ENCODE measurements at places on chromosomes 4 and X.

GRCh38 chr4:39714166-39714565 lies 16.2 kb downstream of the UBE2K start:
- DNase-seq: no peak

DNA sequence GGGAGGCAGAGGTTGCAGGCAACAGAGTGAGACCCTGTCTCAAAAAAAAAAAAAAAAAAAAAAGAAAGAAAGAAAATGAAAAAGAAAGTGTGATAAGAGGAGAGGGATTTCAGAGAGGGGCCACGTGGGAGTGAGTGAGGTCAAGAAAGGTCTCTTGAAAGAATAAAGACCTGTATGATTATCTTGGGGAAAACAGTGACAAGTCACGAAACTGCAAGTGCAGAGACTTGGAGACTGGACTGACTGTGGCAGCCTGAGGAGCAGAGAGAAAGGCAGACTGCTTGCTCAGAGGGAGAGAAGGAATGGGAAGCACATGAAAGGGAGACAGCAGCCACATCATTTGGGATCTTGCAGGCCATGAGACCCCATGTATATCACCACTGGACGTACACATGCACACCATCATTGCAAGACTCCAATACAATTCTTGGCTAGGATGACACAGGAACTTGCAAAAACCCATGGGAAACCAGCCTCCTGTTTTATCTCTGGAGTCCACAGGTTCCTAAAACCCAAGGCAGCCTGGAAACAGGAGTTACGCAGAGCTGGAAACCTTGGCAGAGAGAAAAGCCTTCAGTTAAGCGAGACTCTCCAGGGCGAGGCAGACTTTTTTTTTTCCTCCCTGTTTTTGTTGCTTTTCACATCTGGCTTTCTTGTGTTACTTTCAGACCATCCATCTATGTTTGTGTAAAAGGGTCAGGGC lies 207.0 kb upstream of the TBL1X start:
- DNase-seq: no peak

GRCh38 chr4:73661646-73662119 lies 41.4 kb upstream of the RASSF6 start:
- DNase-seq: no peak

DNA sequence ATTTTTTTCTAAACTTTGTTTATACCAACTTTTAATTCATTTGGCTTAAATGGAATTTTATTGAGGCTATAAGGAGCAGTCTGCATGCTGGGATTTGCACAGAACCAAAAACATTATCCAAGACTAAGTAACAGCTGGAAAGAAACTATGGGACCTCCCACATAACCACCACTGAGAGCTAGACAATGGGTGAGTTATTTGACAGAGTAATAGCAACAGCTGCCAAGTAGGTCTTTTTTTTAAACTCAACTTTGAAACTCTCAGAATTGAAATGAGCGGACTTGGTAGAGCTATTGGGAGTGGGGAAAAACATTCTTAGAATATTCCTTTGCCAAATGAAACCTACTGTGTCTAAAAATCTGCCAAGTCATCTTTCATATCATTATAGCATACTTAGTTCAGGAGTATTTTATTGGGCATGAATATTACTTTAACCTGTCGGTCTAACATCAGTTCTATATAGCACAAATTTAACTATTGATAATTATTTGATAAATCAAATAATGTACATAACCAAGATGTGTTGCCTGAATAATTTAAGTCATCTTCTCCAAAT lies 1428.0 kb downstream of the PCDH7 start:
- no peak for DNase-seq

- DNase-seq: no peak
Measured at GRCh38 chrX:53430231-53430630, 3.9 kb downstream of the HSD17B10 start.

DNA sequence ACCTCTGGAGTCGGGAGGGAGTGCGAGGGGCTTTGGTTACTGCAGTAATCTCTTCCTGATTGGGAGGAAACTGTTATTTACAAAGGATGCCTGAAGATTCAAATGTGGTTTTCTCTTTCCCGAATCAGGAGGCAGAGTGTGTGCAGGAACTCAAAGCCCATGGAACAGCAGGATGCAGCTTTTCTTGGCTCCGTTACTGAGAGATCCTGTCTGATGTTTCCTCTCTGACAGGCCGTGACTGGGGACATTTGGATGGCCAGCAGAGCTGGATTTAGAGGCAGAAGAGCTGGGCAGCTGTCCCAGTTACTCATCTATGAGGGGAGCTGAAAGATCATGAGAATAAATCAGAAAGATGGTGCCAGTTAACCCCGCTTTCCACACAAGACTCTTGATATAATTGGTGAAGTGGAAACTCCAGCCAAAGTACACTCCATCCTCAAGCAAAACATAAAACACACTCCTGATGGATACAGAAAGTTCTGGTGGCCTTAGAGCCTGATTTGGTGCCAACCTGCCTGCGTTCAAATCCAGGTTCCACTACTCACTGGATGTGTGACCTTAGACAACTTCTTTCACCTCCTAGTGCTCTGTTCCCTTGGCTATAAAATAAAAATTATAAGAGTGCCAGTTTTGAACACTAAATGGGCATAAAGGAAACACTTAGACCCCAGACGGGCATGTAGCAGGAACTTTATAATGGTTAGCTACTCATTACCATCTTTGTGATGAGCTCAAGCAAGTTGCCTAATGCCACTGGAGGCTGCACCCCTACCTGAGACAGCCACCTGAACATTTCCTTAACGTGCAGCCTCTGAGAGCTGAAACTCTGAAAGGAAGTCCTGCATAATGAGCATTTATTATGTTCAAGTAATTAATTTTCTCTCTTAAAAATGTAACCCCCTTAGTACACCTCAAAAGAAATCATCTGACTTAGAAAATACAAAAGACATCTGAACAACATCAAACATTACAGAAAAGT lies 349.0 kb upstream of the GATB start:
- no peak for DNase-seq

DNA sequence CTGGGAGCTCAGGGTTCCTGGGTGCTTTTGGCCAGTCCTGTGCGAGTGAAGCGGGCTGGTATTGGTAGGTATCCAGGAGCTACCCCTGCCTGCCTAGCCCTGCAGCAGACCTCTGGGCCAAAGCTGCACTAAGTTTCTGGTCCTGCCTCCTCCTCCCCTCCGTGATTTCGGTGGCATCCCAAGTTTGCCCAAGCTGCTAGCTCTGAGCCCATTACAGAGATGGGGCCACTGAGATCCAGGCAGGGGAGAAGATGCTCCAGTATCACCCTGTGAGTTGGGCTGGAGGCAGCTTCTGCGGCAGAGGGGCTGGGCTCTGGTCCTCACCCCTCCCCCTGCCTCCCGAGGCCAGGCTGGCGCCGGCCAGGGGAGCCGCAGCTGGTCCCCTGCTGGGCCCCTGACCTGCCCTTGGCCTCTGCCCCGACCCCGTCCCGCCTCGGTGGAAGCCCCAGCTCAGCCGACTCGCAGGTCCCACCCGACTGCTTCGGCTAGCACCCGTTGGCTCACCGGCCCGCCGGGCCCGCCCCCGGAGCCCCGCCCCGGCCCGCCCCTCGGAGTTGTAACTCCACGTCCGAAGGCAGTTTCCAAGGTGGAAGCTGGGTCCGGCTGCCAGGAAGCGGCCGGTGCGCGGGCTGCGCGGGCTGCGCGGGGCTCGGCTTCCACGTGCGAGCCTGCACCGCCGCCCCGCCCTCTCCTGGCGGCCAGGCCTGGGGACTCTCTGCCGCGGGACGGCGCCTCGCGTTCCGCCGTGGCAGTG lies at the start of gene DUSP9:
Gene DUSP9, plus strand, starts transcription at position 584 of the 754 bp plus-strand sequence. CDS start 751 bp downstream, outside the sequence.
- no peak for DNase-seq

GRCh38 chr4:80069837-80070731 lies 2.9 kb downstream of the ANTXR2 start:
- DNase-seq: no peak

DNA sequence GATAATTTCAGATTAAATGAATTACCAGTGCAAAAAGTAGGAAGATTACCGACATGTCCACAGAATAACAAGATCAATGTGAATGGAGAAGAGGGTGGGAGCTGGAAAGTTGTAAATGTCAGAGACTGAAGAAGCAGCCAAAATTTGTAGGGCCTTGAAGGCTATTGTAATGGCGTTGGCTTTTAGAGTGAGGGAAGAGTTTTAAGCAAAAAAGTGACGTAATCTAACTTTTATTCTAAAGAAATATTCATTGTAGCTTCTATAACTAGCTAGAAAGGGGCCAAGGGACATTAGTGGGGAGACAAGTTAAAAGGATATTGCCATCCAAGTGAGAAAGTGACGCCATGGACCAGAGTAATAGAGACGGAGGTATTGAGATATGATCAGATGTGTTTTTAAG lies 63.3 kb upstream of the PCDH7 start:
- no peak for DNase-seq

- DNase-seq: peak; percentile 35
Measured at GRCh38 chr4:140296335-140297220, 76.9 kb upstream of the SCOC start.

GRCh38 chr4:8731364-8731763 lies 138.8 kb downstream of the CPZ start:
- no peak for DNase-seq

DNA sequence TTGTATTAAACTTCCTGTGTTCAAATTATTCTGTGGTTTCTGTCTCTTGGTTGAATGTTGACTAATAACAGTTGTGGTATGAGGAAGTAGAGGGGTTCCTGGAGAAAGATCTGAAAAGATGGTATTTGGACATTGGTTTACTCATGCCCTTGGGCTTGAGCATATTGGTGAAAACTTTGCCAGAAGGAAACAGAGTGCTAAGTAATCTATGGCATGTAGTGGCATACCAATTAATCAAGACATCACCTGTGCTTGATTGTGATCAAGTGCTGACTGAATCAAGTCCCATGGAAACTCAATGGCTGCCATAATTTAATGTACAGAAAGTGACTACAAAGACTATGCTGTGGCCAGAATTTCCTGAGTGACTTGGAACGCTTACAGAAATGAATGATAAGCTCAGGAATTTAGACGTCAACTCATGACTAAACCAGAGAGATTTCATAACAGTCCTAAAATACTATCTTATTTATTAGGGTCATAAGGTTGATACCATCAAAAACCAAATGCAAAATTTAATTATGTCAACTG lies 2062.9 kb downstream of the ARAP2 start:
- no peak for DNase-seq

DNA sequence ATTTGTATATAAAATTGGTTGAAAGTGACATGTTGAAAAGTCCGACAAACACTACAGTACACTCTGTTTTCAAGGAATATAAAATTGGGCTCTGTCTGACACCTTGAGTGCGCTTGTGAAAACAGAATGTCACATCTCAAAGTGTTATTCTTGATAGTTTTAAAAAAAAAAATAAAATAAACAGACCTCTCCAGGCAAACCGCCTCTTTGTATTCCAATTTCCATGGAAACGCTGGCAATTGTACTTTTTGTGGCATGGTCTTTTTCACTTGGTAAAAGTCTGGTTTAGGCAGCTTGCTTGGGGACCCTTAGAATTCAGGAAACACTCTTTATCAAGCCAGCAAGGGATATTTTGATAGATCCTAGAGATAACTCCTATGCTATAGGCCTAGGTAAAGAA lies 302.5 kb downstream of the RAB28 start:
- DNase-seq: no peak

GRCh38 chr4:166078955-166079354 lies 205.9 kb downstream of the TLL1 start:
- no peak for DNase-seq

- DNase-seq: no peak
Measured at GRCh38 chr4:14262221-14262620, 634.7 kb upstream of the BOD1L1 start.

- DNase-seq: no peak
Measured at GRCh38 chr4:182809417-182810102, 107.6 kb downstream of the DCTD start.

DNA sequence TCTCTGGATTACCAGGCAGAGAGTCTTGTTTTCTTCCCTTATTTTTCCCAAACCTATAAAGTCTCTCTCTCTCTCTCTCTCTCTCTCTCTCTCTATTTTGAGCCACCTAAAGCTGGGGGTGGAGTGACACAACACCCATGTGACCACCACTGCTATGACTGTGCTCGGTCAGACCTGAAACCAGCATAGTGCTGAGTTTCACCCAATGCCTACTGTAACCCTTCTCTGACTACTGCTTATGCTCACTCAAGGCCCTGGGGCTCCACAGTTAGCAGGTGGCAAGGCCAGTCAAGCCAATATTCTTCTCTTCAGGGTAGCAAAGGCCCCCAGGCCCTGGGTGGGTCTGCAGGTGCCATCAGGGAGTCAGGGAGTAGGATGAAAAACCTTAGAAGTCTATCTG lies 114.7 kb upstream of the ARMCX2 start:
- DNase-seq: no peak

- DNase-seq: no peak
Measured at GRCh38 chr4:158966091-158966490, 136.8 kb upstream of the RAPGEF2 start.

- DNase-seq: no peak
Measured at GRCh38 chr4:3262208-3263052, 13.5 kb downstream of the MSANTD1 start.

GRCh38 chr4:168319486-168320019 lies 1.0 kb upstream of the DDX60 start:
- no peak for DNase-seq

DNA sequence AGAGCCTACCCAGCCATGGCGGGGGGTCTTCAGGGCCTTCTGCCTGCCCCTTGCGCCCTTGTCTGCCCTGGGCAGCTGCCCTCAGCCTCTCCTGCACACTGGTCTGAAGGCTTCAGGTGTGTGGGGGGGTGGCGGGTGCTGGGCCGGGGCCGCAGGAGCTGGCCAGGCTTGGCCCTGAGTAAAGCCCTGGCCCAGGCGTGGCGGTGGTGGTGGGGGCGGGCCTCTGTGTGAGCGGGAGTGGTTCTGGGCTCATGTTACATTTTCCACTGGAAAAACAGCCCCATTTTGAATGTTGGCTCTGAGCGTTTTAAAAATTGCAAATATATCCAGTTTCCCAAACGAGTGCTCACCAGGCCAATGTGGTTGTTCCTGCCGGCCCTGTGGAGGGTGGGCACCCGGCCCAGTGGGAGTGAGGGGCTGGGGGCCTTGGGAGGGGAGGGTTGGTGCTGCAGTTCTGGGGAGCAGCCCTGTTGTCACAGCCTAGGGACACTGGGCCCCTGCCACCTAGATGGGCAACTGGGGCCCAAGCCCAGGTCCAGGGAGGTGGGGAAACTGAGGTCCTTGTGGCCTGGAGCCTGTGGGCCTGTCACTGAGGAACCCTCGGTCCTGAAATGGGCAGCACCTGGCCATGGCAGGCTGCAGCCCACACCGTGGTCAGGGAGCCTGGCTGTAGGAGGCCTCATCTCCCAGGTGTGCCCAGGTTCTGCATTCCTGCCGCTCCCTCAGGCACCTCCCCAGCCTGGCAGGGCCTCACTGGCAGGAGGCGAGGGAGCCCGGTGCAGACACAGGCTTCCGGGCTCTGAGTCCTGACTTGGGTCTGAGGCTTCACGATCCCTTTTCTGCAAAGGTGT lies 28.3 kb downstream of the FGFRL1 start:
- DNase-seq: no peak

- no peak for DNase-seq
Measured at GRCh38 chrX:96483647-96484160, 200.9 kb upstream of the DIAPH2 start.

DNA sequence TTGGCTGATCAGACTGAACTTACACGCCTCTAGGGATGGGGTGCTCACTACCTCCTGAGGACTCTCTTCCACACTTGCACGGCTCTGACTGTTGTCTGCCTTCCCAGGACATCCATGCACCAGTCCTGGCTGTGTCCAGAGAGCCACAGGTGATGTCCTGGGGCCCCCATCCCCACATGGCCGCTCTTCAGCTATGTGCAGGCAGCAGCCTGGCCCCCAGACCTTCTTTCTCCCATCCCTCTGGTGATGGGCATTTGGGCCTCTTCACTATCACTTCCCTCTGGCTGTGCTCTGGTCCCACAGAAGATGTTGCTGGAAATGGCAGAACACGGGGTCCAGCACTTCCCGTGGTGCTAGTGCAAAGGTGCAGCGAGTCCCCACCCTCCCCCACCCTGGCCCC lies 40.9 kb upstream of the HMX1 start:
- no peak for DNase-seq

Measured in NCI-H1417 treated with DMSO at 0.1 percent for 48 hours (cell line).